Gastroesophageal sphincter (tissue), 4 donors: ENCODE measurements at places on chromosomes 6 and 20. TPM values are rescaled to one million over a fixed set of nuclear protein-coding genes. Genes with fewer than 3 reads are reported as not detected.
A peak's percentile ranks its signal among the peaks of the same experiment; 100 is the strongest.

The DZANK1 gene
- total RNA-seq, result 2.0 TPM

The GABRR1 gene
- total RNA-seq, result not detected

The MYBL2 gene
- total RNA-seq, result not detected

The LAMA5 gene
- 217 TPM for total RNA-seq

The RIPPLY2 gene
- not detected for total RNA-seq

DNA sequence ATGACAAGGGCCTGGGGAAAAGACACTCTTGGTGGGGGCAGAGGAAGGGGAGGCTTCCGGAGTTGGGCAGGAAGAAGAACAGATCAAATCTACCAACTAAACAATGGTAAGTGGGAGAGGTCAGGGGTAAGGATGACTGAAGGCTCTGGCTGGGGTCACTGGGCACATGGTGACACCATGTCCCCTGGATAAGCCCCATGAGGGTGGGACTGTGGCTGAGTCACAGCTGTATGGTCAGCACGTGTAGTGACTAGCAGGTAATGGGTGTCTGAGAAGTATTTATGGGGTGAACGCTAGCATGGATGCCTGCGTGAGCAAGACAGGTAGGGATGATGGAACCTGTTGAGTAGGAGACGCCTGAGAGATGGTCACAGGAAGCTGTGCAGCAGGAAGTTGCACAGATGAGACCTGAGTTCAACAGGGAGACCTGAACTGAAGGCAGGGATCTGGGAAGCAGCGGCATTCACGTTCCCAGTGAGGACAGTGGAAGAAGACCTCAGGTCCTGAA, 64.5 kb upstream of the SNX9 start:
- no peak for ATAC-seq

GRCh38 chr6:19538096-19538495, 299.1 kb upstream of the ID4 start:
- ATAC-seq, result no peak

- no peak for ATAC-seq
Measured at GRCh38 chr6:137901454-137901853, 34.4 kb downstream of the TNFAIP3 start.

- no peak for ATAC-seq
Measured at GRCh38 chr6:93731306-93731705, 311.9 kb upstream of the EPHA7 start.

DNA sequence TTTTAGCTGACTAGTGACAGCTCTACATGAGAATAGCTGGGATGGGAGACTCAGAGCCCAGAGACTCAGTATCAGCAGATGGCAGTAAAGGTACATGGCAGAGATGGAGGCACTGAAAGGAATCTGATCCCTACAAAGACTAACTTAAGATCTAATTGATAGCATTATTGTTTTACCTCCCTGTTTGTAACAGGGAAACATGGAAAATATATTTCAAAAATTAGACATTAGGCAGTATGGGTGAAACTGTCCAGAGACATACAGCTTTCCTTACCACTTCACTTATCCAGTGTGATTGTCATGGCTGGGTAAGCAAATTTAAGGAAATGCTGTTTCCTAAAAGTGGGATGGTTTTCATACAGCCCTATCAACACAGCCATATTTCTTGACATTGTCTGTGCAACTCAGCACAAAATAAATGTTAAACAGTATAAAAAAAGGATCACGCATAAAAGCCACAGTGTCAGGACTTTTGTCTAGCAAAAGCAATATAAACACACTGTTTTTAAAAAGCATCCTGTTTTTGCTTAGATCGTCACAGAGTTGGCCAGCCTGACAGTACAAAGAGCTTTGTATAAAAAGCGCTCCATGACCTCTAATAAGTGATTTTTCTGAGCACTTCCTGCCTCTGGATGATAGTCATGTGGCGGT, 376.9 kb downstream of the PHF3 start:
- no peak for ATAC-seq

GRCh38 chr6:105596284-105596755, 193.4 kb upstream of the PREP start:
- ATAC-seq, result peak; percentile 66

DNA sequence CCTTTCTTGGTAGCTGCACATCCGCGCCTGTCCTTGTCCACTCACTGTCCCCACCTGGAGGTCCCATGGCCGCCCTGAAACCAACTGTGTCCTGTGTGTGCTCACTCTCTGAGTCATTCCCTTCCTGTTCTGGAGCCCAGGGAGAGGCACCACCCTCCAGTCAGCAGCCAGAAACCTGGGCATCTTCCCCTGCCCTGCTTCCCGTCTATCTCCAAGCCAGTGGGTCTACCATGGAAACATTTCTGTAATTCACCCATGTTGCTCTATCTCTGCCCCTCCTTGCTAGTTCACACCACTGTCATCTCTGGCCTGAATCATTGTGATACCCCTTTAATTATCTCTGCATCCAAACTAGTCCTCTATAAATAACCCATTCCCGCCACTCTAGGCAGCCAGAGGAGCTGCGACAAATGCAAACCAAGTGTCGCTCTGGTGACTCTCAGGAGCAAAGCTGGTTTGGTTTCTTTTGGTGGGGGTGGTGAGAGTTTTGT, 28.8 kb upstream of the SYNJ2 start:
- no peak for ATAC-seq

DNA sequence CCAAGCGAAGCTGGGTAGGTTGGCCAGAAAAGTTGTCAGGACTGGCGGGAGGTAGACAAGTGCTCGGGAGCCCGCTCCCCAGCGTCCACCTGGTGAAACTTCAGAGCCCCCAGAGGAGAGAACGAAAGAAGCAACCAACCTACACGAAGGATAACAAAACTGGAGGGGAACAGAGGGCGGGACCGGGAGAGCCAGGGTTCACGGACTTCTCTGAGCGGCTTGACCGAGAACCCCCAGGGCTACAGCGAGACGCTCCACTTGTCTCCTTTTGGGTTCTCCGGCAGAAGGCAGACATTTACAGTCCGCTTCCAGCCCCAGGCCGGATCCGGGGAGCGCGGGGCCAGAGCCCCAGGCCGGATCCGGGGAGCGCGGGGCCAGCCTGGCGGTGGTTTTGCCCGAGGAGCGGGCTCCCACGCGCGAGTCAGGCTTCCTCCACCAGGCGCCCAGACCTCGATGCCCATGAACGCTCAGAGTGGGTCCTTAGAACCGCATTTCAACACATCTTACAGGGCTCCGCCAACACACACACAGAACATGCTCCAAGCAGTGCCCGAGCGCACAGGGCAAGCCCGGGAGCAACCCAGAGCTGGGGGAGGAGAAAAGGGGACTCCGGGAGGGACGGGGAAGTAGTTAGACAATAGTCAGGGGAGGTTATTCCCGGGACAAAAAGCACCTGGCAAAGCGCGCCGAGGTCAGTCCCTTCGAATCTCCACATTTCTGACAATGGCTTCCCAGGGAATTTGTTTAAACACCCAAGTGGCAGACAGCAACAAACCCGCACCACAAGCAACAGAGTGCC, 1.1 kb downstream of the PTPRK start:
- peak; percentile 16 for ATAC-seq

DNA sequence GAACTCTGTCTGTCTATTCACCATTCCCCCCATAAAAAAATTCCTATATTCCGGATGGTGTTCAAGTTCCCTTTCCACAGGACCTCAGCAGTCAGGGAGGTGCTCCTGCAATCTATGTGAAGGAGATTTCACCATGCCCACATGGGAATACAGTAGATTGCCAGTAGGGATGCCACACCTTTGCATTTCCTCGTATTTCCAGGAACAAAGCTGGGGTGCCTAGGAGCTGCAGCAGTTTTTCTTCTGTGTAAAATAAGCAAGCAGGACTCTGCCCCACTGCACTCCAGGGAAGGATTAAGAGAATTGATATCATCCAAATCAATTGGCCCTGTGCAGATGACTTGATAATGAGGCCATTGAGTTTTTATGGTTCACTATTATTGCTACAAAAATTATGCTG, 7.4 kb upstream of the KIF16B start:
- ATAC-seq, result no peak
